ENCODE measurements at places on chromosomes 6 and 20. TPM values are rescaled to one million over a fixed set of nuclear protein-coding genes. Genes with fewer than 3 reads are reported as not detected.

Gene PHF20
- polyA plus RNA-seq, result 53.6 TPM

- no peak for DNase-seq
Measured at GRCh38 chr20:3446779-3447178, 24.0 kb upstream of the ATRN start.

- no peak for DNase-seq
Measured at GRCh38 chr6:118736440-118736839, 85.0 kb upstream of the CEP85L start.

Gene PSORS1C2
- polyA plus RNA-seq, result not detected

Gene TFAP2A
- not detected for polyA plus RNA-seq

GRCh38 chr20:18856873-18857272, 43.3 kb downstream of the SCP2D1 start:
- no peak for DNase-seq

GRCh38 chr6:136037242-136037875, 185.9 kb downstream of the PDE7B start:
- DNase-seq, result peak; percentile 28

- DNase-seq, result no peak
Measured at GRCh38 chr6:157107571-157107914, 215.8 kb downstream of the TMEM242 start.

- no peak for DNase-seq
Measured at GRCh38 chr20:54525916-54526590, 50.7 kb downstream of the DOK5 start.

Gene RSPH4A
- polyA plus RNA-seq, result 0.25 TPM

GRCh38 chr6:47094241-47094925, 52.3 kb upstream of the ADGRF1 start:
- DNase-seq, result no peak

GRCh38 chr6:10695086-10695657, 400 bp downstream of the PAK1IP1 start:
- DNase-seq, result no peak

Gene ABCC10
- 39.5 TPM for polyA plus RNA-seq

- DNase-seq, result peak; percentile 29
Measured at GRCh38 chr6:166657531-166657930, 30.5 kb upstream of the RPS6KA2 start.
